ENCODE measurements at places on chromosomes 6 and 20. TPM values are rescaled to one million over a fixed set of nuclear protein-coding genes. Genes with fewer than 3 reads are reported as not detected.

TRIM10 gene
- not detected for total RNA-seq

CBLN4 gene
- total RNA-seq = not detected

PEX3 gene
- total RNA-seq = 11.3 TPM

PDYN gene
- total RNA-seq = not detected

OR2B6 gene
- total RNA-seq = not detected

DNMT3B gene
- total RNA-seq = 4.0 TPM

LCA5 gene
- 0.39 TPM for total RNA-seq

RFX6 gene
- total RNA-seq = not detected

GCNT2 gene
- 5.1 TPM for total RNA-seq

BPIFB4 gene
- total RNA-seq = not detected

SIRPG gene
- total RNA-seq = not detected

E2F1 gene
- total RNA-seq = 21.6 TPM

EDN1 gene
- total RNA-seq = 40.0 TPM

DEFB113 gene
- not detected for total RNA-seq

CRISP3 gene
- total RNA-seq = not detected

OR2J3 gene
- total RNA-seq = not detected
